ENCODE measurements at places on chromosomes 4 and X. TPM values are rescaled to one million over a fixed set of nuclear protein-coding genes. Genes with fewer than 3 reads are reported as not detected.
A peak's percentile ranks its signal among the peaks of the same experiment; 100 is the strongest.

Gene AMTN
- 98.3 TPM for total RNA-seq

Gene IDS
- 45.1 TPM for total RNA-seq

Gene ZMYM3
- total RNA-seq = 8.8 TPM

Gene GAGE12J
- not detected for total RNA-seq

Gene BDH2
- 4.6 TPM for total RNA-seq

Gene AMBN
- total RNA-seq = 0.06 TPM

DNA sequence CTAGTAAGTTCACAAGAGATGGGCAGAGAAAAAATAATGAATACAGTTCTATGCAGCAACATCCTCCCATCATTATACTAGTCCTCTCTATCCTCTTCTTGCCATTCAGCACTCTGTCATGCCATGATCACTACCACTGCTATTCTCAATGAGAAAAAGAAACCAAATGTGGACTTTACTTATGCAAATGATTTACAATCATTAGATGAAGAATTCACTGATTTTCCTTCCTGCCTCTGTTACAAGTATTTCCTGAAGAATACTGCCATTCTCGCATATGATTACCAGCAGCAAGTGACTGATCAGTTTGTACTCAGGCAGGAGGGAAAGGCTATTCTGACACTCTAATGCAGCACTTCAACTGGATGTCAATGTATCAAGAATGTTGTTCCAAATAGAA, 50.3 kb downstream of the WDFY3 start:
- DNase-seq = no peak

DNA sequence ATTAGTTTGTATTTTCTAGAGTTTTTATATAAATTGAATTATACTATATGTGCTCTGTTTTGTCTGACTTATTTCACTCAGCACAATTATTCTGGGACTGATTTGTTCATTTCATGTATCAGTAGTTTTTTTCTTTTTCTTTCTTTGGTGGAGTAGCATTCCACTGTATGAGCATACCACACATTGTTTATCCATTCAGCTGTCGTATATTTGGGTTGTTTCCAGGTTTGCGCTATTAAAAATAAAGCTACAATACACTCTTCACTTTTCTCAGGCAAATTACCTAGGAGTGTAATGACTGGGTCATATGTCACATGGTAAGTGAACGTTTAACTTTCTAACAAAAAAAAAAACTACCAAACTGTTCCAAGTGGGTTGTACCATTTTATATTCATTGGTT, 9.6 kb upstream of the OTUD4 start:
- no peak for DNase-seq

Gene ATP10D
- total RNA-seq = 9.2 TPM

GRCh38 chrX:128698573-128699181, 646.5 kb upstream of the ACTRT1 start:
- no peak for DNase-seq

Gene ALPK1
- 2.2 TPM for total RNA-seq

DNA sequence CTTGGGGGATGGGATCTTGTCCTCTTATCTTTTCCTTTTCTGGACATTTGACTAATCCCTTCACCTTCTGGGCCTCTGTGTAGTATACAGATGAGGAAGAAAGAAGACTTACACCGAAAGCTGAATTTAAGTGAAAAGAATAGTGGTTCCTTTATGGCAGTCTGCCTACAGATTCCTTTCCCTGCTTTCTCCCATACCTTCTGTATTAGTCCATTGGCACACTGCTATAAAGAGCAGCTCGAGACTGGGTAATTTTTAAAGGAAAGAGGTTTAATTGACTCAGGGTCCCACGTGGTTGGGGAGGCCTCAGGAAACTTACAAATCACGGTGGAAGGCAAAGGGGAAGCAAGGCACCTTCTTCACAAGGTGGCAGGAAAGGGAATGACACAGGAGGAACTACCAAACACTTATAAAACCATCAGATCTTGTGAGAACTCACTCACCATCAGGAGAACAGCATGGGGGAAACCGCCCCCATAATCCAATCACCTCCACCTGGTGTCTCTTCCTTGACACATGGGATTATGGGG, 34.0 kb upstream of the CD38 start:
- no peak for DNase-seq

- no peak for DNase-seq
These were observed 32.3 kb downstream of the C4orf54 start for GRCh38 chr4:99625369-99625768.

Gene MAGEA11
- 48.3 TPM for total RNA-seq

- no peak for DNase-seq
These were observed 1.7 kb upstream of the SRP72 start for GRCh38 chr4:56465599-56466295.

Gene MAGEB10
- 1.5 TPM for total RNA-seq

Gene ZMAT1
- total RNA-seq = 0.36 TPM

Gene VCX
- total RNA-seq = 3.8 TPM

Gene PAK3
- 1.5 TPM for total RNA-seq

- peak; percentile 7 for DNase-seq
These were observed 564 bp downstream of the PGK1 start for GRCh38 chrX:78104447-78105176.

GRCh38 chrX:17535229-17535628, 160.2 kb downstream of the NHS start:
- peak; percentile 32 for DNase-seq

Gene PCGF3
- total RNA-seq = 26.5 TPM

- no peak for DNase-seq
These were observed 49.3 kb downstream of the KDR start for GRCh38 chr4:55075823-55076716.

Gene CSTF2
- 60.3 TPM for total RNA-seq

DNA sequence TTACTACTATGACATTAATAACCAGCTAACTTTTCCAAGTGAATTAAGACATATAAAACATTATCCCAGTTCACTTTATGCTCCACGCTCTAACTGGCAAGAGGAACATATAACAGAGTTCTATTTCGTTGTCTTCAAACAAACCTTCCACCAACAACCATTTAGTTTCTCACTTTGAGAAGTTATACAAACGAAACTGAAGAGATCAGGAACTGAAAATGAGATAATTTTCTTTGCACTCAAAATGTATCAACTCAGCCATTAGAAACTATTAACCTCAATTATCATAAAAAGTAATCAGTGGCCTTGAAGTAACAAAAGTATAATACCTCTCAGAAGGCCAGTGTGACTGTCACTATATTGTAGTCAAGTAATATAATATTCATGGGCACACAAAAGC, 70.1 kb downstream of the CHM start:
- no peak for DNase-seq

DNA sequence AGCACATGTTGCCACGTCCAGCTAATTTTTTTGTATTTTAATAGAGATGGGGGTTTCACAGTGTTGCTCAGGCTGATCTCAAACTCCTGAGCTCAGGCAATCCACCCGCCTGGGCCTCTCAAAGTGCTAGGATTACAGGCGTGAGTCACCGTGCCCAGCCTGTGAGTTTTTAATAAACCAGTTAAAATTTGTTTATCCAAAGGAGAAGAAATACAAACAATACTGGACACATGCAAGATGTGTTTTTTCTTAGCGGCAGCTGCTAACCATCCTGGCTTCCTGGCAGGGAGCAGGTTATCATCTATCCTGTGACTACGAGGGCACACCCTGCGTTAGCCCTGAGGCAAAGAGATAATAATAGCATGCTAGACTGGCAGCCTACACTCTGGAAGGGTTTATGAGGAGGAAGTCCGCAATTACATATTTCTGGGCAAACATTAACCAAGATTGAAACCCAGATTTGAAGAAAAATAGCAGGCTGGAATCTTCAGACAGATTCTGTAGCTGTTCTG, 191.4 kb downstream of the SPRY1 start:
- DNase-seq = peak; percentile 79

DNA sequence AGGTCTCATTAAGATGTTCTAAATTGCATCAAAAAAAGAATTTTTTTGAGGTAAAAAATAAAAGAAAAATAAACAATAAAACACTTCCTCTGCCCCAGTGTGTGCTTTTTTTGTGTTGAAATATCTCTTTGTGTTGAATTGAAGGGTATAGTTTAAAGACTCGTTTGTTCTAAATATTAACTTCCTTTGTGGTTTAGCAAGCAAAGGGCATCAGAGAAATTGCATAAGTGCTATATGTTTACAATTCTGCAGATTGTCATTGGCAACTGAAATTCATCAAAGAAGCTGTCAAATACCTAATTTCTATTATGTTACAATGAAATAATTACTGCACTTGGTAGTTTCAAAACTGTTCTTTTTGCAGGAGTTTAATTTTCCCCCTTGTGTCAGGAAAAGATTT, 260.5 kb downstream of the DKK2 start:
- DNase-seq = no peak

DNA sequence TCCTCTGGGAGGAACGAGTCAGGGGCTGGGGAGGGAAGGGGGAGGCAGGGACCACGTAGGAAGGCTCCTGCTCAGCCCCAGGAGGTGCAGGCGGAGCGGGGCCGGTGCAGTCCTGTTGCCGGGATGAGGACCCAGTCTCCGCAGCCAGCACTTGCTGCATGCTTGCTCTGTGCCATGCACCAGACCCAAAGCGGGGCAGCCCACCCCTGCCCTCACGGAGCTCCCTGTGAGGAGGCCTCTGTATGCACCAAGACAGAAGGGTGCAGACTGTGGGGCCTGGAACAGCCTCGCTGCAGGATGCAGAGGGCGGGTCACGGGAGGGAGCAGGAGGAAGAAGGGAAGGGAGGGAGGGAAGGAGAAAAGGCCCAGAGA, 61.9 kb downstream of the ABLIM2 start:
- no peak for DNase-seq

DNA sequence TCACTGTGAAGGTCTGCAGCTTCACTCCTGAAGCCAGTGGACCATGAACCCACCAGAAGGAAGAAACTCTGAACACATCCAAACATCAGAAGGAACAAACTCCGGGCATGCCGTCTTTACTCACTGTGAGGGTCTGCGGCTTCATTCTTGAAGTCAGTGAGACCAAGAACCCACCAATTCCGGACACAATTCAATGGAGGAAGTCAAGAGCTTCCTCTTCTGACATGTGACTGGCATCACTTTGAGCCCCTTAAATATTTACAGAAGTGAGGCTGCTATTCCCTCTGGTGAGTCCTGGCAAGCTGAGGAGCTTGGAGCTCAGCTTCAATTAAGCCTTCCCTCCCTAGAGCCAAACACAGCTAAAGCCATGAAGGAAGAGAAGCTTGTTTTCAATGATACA, 103.5 kb upstream of the SRD5A3 start:
- no peak for DNase-seq

DNA sequence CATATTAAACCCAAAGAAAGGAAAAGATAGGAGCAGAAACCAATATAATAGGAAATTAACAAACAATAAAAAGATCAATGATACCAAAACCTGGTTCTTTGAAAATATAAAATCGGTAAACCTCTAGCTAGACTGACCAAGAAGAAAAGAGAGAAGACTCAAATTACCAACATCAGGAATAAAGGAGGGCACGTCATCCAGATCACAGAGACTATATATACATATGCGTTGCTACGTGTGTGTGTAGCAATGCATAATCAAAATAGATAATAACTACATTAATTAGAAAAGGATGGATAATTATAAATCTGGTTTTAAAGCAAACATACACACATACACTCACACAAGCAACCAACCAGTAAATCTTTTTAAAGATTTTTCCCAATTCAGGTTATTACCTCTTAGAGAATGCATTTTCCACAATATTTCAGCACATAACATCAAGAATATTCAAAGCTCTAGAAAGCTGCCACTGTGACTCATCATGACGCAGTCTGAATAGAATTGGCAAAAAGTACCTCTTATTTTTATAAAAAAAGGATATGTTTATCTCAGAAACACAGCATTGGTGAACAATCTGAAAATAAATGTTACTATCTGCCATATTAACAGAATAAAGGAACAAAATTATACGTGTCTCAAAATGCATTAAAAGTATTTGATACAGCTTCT, 41.4 kb upstream of the USP9X start:
- peak; percentile 11 for DNase-seq

GRCh38 chr4:175504318-175504717, 307.7 kb downstream of the GPM6A start:
- DNase-seq = no peak

- DNase-seq = no peak
These were observed 48.9 kb downstream of the FNIP2 start for GRCh38 chr4:158817562-158818296.

- peak; percentile 51 for DNase-seq
These were observed 6.7 kb upstream of the ERCC6L start for GRCh38 chrX:72245461-72246089.

DNA sequence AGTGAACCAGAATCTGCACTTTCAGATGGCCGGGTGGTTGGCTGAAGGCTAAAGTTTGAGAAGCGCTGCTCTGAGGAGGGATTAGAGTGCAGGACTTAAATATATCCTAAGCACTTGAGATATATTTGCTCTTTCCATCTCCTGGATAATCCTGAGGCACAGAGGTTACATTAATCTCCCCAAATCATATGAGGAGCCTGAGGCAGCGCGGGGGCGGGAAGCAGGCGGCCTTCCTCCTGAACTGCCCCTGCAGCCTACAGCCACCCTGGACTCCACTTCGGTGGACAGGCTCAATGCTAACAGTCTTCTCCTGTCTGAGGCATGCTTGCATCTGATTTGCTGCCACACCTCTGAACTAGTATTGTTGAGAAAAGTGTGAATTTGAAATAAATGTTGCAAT, 72.5 kb downstream of the AFAP1 start:
- DNase-seq = no peak

Gene CWH43
- total RNA-seq = not detected

Gene PDZD4
- 5.7 TPM for total RNA-seq

Gene PDLIM5
- total RNA-seq = 28.9 TPM

DNA sequence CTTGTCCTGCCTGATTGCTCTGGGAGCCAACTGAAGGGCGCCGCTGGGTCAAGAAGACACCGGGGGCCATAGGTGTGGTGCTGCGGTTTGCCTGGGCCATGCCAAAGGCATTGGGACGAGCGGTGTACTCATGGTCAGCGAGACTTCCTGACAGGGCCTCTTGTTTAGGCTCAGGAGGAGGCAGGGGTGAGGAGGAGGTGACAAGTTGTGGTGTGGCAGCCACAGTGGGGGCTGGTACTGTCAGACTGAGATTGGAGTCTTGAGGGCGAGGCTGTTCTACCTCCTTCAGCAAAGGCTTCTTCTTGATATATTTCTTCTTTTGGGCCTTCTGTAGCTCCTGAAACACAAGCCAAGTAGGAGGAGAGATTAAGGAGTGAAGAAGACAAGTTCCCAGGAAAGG, 104.1 kb downstream of the PHF8 start:
- no peak for DNase-seq

DNA sequence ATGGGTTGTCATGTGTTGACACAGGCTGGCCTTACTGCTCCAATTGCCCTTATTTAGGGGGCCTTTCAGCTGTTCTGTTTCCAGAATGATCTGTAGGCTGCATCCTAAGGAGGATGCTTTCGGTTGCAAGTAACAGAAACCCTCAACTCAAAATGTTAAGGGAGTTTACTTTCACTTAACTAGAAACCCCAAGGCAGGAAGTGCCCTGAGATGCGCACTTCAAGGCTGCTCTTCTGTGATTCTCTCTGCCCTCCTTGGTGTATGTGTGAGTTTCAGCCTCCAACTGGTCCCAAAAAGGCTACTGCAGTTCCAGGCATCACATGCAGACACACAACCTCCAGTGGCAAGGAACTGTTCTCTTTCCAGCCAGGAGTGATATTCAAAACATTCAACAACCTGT, 97.3 kb upstream of the ATP6AP2 start:
- no peak for DNase-seq
